Activated CD8-positive, alpha-beta T cell treated with anti-CD3 and anti-CD28 coated beads, Interleukin-2, amount 10 ng/mL, durations not matched to agents 7 days and 5 days (primary cell): ENCODE measurements at places on chromosomes 4 and X.

GRCh38 chr4:128601991-128602695 lies 207.4 kb upstream of the JADE1 start:
- no peak overlapping the region for H3K4me3 ChIP-seq
- H3K36me3 ChIP-seq, result no peaks in the 10 kb centered on the region
- peaks cover 6% of the 10 kb centered on the region for H3K27me3 ChIP-seq
- no peak for DNase-seq
- H3K4me1 ChIP-seq, result no peaks in the 10 kb centered on the region

DNA sequence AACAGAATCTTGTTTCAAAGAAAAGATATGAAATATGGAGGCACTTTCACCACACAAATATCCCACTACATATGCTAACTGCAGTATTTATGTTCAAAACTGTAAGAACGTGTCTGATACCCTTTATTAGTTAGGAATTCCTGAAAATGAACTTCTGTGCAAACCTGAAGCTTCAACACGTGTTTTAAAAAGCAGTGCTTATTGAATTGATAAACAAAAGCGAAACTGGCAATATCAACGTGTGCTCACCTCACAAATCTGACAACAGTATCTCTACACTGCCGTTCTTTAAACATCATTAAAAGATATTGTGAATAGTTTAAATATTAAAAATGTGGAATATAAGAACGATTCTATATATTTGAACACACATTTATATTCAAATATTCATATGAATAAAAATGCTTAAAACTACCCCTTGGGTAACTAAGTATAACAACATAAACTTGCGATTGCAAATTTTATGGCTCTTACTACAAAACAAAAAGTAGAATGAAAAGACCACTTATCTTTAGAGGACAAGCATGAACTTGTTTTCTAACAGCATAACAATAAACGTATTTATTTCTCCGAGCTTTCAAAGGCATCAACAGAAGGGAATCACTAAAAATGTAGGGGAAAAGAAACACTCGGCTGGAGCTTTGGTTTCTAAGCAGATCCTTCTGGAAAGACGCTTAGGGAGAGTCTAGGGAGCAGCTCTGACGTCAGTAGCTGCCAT lies at the start of gene LRP2BP:
Gene LRP2BP, minus strand, starts transcription at position 687 of the 718 bp plus-strand sequence. CDS start 17,738 bp downstream, outside the sequence.
- DNase-seq, result no peak
- peaks cover 44% of the 10 kb centered on the region for H3K4me1 ChIP-seq
- peak within 1 kb of the TSS; percentile 86 for H3K4me3 ChIP-seq

GRCh38 chr4:54784161-54784671 lies 126.5 kb downstream of the KIT start:
- DNase-seq, result no peak
- H3K4me3 ChIP-seq, result no peak overlapping the region
- H3K27me3 ChIP-seq, result no peaks in the 10 kb centered on the region
- no peaks in the 10 kb centered on the region for H3K36me3 ChIP-seq
- peaks cover 17% of the 10 kb centered on the region for H3K4me1 ChIP-seq

- H3K4me1 ChIP-seq, result no peaks in the 10 kb centered on the region
- H3K27ac ChIP-seq, result no peak overlapping the region
- no peak overlapping the region for H3K4me3 ChIP-seq
- H3K27me3 ChIP-seq, result no peaks in the 10 kb centered on the region
Observed at GRCh38 chrX:6770936-6771335, 236.0 kb upstream of the VCX3A start.
